Fibroblast of the aortic adventitia (primary cell): ENCODE measurements at places on chromosomes 2 and 18.

DNA sequence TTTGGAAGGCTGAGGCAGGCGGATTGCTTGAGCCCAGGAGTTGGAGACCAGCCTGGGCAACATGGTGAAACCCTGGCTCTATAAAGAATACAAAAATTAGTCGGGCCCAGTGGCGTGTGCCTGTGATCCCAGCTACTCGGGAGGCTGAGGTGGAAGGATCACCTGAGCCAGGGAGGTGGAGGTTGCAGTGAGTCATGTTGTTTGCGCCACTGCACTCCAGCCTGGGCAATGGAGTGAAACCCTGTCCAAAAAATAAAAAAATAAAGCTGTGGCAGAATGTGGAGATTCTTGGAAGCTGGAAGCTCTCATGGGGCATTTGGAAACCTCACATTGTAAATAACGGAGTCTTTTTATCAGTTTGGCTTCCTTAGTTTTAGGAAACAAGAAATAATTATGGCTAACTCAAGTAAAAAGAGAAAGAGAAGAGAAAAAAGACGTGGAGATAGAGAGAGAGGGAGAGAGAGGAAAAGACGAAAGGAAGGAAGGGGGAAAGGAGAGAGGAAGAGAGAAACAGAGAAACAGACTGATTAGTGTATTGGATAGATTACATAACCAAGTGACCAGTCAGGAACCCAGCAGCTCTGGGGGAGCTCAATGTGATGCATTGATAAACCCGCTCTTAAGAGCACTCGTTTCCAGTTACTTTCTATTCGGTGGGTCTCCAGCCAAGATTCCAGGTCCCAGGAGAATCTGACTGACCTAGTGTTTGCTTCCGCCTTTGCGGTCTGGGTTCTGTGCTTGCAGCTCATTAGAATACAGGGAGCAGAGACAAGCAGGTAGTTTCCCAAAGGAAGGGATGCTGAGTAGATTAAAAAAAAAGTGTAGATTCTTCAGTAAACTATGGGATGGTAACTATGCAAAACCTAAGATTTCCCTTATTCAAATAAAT, 1.1 kb upstream of the SPAST start:
- peak; percentile 77 for DNase-seq

GRCh38 chr2:98866033-98866432, 70.0 kb downstream of the CRACDL start:
- no peak for DNase-seq

DNA sequence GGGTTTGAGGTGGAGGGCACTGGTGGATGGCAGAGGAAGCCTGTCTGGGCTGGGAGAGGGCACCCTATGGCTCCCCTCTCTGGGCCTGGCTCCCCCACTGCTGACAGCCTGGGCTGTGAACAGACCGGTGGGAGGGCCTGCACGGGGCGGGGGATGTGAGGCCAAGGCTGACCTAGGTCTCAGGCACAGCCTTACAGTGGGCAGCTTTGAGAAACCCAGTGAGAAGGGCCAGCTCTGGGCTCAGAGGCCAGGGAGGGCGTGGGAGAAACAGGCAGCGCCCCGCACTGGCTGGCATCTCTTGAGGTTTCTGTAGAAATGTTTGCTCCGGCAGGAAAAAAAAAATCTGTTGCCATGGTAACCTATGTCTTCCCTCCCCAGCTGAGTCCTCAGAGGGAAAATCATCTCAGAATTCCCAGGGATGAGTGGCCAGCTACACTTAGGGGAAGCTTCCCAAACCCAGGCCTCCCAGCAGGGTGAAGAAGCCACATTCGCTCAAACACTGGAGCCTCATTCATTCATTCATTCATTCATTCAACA, 71.7 kb upstream of the TAF1B start:
- DNase-seq = peak; percentile 76

GRCh38 chr2:228657807-228658402, 476.4 kb upstream of the SPHKAP start:
- DNase-seq = peak; percentile 74

- DNase-seq = no peak
Measured at GRCh38 chr2:165105926-165106325, 97.9 kb downstream of the SCN3A start.

- DNase-seq = no peak
Measured at GRCh38 chr18:29057703-29058102, 880.8 kb upstream of the CDH2 start.

- DNase-seq = peak; percentile 51
Measured at GRCh38 chr2:100018341-100019193, 123.8 kb downstream of the AFF3 start.

GRCh38 chr18:52200406-52200805, 139.6 kb upstream of the DCC start:
- DNase-seq = no peak

DNA sequence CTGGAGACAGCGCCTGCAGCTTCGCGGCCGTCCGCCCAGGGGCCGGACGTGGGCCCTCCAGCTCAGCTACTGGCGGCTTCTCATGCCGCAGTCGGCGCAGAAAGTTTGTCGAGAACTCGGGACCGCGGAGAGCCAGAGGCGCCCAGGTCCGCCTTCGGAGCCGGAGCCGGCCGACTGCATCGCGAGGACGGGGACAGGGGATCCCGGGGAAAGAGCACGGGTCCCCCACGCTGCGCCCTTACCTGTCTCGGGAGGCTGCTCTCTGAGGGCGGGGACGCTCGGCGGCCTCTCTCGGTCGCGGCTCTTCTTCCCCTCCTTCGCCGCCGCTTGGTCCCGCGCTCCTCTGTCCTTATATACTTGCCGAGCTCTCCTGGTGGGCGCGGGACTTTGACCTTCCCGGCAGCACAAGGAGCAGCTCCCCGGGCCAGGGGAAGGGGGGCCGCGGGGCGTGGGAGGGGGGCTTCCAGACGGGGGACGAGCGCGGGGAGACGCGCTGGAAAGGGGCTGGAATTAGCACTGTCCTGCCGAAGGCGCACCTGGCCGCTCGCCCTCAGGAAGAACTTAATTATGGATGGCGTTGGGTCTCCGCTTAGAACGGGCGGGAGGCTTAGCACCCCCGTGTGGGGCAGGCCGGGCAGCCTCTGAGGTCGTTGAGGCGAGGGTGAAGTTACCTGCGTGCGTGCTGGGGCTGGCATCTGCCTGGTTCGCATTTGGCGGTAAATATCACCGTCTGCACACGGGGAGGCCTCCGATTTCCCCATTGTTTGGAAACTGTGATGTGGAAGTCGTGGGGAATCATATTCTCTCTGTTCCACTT, at the start of gene POMC:
TSS of gene POMC (minus strand) at position 325 of the 817 bp plus-strand sequence. CDS start 3,808 bp downstream, outside the sequence.
- peak; percentile 17 for DNase-seq

DNA sequence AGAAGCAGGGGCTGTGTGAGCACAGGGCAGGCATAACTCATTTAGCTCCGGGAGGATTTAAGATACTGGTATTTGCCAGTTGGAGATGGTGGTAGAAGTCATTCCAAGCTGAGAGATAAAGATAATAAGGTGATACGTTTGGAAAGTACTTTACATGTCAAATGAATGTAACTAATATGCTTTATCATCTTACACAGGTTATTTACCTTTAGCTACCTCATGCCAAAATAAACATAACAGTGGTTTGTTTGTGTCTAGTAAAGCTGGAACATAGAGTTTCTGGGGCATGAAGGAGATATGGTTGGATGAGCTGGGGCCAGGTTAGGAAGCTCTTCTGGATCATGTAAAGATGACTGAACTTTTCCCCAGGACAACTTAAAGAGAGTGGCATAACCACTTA, 126.9 kb upstream of the PIK3C3 start:
- DNase-seq = no peak

GRCh38 chr2:9288681-9289338, 82.2 kb downstream of the ASAP2 start:
- peak; percentile 63 for DNase-seq

DNA sequence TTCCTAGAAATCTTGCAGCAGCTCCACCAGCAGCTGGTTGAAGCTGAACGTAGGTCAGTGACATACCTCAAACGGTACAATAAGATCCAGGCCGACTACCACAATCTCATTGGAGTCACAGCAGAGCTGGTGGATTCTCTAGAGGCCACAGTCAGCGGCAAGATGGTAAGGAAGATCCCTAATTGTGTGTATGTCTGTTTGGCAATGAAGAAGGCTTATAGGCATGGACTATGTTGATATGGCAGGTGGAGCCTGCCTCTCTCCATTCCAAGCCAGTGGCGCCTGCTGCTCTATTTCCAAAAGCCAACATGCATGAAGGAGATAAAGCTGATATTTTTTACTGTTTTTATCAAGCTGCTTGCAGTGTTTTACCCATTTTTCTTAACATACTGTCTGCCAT, 36.8 kb downstream of the ARMC9 start:
- DNase-seq = no peak

- peak; percentile 75 for DNase-seq
Measured at GRCh38 chr2:238462782-238463396, 36.2 kb downstream of the ASB1 start.

- DNase-seq = no peak
Measured at GRCh38 chr18:49619801-49620200, 57.9 kb downstream of the LIPG start.

DNA sequence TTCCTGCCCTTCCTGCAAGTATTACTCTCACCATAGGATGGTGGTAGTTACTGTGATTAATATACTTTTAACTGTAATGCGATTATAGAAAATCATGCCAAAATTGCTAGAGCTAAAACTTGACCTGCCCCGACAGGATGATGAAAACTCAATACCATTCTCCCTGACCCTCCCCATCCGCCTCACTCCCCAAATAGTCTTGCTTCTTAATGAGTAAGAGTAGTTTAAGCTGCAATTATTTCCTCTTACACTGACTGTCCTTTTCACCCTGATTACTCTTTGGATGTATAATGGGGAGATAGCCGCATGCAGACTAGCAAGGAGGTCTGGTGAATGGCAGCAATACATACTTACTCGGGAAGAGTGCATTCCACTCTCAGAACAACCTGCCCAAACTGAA, 269.6 kb upstream of the SIX3 start:
- DNase-seq = no peak

DNA sequence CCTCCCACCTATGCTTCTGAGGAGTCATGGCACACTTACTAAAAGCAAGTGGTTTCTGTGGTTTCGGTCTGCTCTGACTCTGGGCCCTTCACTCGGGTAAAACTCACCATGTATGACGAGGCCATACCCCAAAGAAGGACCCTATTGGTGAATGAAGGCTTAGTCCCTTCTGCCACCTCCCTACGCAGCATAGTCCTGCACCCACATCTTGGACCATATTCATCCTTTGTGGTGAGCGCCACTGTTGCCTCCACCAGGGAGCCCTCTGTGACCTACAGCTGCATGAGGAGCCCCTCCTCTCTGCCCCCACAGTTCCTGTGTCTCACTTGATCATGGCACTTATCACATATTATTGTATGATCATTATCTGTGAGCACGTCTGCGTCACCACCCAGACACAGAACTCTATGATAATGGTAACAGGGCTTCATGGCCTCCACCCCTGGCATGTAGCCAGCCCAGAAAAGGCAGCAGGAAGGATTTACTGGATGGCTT, 113.3 kb downstream of the TFCP2L1 start:
- no peak for DNase-seq

- no peak for DNase-seq
Measured at GRCh38 chr2:46512185-46512584, 32.8 kb downstream of the TMEM247 start.

DNA sequence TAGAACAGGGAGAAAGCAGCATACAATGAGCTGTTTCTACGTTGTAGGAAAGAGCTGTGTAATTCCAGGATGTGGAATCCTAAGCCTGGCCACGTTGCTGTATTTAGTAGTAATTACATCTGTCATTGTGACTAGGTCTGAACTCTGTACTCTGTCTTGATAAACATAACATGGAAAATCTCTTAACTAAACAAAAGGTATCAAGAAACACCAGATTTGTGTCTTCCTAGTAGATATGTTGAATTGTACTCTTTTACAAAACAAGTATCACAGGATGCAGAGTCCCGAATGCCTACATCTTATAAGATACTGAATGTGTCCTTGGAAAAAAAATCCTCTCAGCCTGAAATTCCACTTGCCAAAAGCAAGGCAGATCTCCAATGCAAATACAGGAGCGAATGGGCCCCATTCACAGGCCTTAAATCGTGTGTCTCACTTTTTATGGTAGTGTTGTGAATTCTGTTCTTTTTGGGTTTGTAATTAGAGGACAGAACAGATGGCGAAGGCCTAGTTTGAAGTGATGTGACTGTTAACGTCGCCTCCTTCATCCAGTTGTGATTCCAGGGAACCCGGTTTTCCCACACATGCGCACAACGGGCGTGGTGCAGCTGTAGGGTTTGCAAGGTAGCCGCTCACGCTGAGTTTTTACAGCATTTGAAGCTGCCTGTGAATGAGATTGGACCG, 246.5 kb downstream of the GBX2 start:
- no peak for DNase-seq

DNA sequence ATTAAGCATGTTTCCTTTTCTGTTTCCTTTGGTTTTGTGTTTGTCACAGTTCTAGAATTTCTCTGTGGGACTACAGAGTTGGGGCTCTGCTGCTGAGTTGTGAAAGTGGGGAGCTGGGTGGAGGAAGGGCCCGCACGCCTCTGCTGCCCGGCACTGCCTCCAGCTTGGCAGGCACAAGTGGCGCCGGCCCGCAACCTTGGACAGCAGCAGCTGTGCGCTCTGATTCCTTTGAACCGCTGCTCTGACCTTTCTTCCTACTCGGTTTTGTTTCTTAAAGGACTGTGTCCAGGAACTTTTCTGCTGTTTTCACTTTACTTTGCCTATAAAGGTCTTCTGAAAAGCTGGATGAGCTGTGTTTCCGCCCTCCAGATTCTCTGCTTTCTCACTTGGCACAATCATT, 137.6 kb upstream of the ALPP start:
- no peak for DNase-seq

DNA sequence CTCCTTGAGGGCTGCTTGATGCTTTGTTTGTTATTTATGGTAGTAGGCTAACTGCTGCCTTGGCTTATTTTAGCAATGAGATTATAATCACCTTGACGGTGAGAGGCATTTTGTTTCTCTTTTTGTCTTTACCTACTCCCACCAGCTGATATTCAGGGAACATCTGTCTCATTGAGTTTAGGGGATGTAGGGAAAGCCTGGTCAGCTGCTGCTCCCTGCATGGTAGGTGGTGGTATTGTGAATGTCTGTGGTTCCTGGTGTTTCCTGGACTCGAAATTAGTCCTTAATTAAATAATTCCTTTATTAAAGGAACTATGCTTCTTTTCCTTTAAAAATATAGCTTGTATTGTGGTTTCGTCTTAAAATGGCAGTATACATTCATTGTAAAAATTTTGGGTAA, 77.8 kb downstream of the ADAM23 start:
- DNase-seq = no peak

- no peak for DNase-seq
Measured at GRCh38 chr2:231665245-231666170, 42.8 kb upstream of the PTMA start.

DNA sequence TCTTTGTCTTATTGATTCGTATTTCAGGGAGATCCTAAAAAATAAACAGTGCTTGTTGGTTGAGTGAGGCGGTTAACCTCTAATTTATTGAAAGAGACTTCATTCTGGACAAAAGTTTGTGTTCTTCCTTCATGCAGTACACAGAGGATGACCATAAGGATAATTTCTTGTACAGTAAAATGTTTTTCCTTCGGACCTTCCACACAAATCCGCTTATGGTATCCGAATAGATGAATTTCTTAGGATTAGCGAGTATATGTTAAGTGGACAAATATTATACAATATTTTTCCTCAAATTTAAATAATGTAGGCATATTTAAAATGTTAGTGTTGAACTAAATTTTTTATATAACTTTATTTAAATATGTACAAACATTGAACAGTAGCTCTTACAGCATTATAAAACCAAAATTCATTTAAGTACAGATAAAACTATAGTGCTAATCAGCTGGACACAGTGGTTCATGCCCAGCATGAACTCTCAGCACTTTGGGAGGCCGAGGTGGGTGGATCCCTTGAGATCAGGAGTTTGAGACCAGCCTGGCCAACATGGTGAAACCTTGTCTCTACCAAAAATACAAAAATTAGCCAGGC, 84.4 kb downstream of the LPIN1 start:
- DNase-seq = no peak

- DNase-seq = no peak
Measured at GRCh38 chr2:149094217-149095015, 55.9 kb downstream of the LYPD6B start.

GRCh38 chr2:113602869-113603466, 24.1 kb upstream of the RABL2A start:
- no peak for DNase-seq
